ENCODE measurements at places on chromosomes 12 and 14.
A peak's percentile ranks its signal among the peaks of the same experiment; 100 is the strongest.

DNA sequence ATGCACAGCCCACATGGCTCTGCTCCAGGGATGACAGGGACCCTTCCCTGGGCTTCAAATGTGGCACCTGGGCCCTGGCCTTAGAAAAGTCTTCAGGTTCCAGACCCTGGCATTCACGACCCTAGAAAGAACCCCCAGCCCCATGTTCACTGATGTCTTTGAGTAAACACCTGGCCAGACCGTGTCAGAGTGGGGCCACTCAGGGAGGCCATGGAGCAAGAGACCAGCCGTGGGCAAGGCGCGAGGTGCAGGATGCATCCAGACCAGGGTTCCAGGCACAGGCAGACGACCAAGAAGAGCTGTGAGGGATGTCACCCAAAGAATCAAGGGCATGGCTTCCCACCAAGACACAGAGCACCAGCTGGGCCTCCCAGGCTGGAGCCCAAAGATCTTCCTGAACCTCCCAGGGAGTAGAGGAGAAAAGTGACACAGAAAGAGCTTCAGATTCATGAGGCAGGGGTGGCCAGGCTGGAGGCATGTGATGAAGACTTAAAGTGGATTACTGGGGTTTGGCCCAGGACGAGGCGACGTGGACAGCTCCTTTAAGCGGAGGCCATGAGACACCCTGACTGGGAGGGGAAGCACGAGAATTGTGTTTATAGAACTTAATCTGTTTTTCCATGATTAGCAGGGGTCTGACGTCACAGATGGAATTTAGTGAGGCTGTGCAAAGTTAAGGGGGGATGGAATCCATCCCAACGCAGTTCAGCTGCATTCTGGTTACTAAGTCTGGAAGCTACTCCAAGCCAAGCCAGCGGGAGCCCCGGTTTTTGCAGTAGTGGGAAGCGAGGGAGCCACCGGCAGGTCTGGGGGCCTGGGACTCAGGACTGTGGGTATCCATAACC lies 61.6 kb downstream of the ARL6IP4 start:
- no peak for DNase-seq

- DNase-seq = no peak
These were observed 105.1 kb downstream of the C12orf50 start for GRCh38 chr12:87924149-87924548.

DNA sequence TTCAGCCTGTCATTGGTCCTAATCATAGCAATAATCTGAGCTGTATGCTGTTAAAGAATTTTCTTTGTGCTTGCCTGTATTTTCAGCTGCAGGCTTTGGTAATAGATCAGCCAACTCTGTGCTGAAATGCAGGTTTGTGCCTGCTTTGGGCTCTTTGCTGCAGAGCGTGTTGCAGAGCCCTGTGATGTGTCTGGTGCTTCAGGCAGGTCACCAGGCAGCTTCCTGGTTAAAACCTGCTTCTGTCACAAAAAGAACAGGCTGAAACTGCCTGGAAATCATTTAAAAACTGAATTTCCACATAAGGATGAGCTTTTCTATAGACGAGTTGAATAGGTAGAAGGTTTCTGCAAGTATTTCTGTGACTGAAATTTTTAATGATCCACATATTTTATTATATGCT lies 3.1 kb downstream of the DIP2B start:
- no peak for DNase-seq

- no peak for DNase-seq
These were observed 222.8 kb upstream of the NUDT4 start for GRCh38 chr12:93154753-93155480.

DNA sequence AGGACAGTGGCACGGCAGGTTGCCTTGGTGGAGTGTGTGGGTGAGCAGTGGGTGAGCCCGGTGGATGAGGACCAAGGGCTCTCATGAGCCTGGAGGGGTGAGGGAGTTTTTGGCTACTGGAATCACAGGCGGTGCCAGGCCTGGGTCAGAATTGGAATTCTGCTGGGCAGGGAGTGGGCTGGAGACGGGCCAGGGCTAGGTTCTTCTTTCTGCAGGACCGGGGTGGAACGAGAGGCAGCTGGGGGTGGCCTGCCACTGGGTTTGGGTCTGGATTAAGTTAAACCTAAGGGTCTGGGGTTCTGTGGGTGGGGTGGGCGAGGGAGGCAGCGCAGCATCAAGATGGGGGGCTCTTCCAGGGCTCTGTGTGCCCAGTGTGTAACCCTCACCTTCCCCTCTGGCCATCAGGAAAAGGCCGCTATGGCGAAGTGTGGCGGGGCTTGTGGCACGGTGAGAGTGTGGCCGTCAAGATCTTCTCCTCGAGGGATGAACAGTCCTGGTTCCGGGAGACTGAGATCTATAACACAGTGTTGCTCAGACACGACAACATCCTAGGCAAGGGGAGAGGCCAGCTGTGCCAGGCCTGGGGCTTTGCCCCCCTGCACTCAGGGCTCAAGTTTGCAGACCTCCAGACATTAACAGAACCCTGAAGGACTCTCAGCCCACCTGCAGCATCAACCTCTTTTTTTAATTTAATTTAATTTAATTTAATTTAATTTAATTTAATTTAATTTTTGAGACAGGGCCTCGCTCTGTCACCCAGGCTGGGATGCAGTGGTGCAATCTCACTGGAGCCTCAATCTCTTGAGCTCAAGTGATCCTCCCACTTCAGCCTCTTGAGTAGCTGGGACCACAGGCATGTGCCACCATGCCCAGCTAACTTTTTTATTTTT lies 7.0 kb downstream of the ACVRL1 start:
- no peak for DNase-seq

- no peak for DNase-seq
These were observed 1.6 kb downstream of the LTB4R start for GRCh38 chr14:24312736-24313507.

GRCh38 chr12:10067264-10067663 lies 31.5 kb downstream of the CLEC1A start:
- DNase-seq = no peak

GRCh38 chr14:72643317-72643801 lies 250.5 kb downstream of the DPF3 start:
- no peak for DNase-seq

GRCh38 chr12:110677982-110678381 lies 10.9 kb downstream of the HVCN1 start:
- DNase-seq = no peak

DNA sequence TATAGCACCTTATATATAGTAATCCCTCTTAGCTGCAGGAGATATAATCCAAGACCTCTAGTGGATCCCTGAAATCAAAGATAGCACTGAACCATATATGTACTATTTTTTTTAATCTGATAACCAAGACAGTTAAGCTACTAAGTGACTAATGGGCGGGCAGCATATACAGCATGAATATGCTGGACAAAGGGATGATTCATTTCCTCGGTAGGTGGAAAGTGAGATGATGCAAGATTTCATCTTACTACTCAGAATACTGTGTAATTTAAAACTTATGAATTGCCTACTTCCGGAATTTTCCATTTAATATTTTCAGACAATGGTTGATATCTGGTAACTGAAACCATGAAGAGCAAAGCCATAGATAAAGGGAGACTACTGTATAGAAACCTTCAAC lies 36.2 kb downstream of the PRMT8 start:
- DNase-seq = no peak

- no peak for DNase-seq
These were observed 391.3 kb upstream of the FOXG1 start for GRCh38 chr14:28375295-28375694.

- DNase-seq = no peak
These were observed 104.2 kb downstream of the ADCK1 start for GRCh38 chr14:77903937-77904617.

GRCh38 chr14:90426031-90426540 lies 29.3 kb downstream of the CALM1 start:
- no peak for DNase-seq

- DNase-seq = no peak
These were observed 20.7 kb upstream of the PRMT8 start for GRCh38 chr12:3470296-3470695.

DNA sequence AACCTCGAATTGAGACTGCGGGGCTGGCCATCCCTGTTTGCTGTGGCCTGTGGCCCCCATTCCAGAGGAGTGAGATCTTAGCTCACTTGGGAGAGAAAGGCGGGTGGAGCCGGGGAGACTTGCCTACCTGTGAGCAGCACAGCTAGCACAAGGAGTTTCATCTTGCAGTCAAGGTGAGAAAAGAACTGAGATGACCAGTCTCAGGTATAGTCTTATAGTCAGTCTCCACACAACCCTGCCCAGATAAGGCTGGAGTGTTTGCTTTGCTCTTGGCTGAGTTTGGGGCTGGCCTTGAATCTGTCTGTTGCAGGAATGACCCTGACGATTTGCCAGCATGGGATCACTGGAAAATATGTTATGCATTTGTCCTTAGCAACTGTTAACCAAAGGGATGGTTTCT lies at the start of gene PLA2G1B:
TSS of gene PLA2G1B (minus strand) at position 187 of the 400 bp plus-strand sequence. CDS start at position 161, 26 bp downstream.
- DNase-seq = no peak

GRCh38 chr14:26765301-26765700 lies 167.5 kb upstream of the NOVA1 start:
- DNase-seq = no peak

DNA sequence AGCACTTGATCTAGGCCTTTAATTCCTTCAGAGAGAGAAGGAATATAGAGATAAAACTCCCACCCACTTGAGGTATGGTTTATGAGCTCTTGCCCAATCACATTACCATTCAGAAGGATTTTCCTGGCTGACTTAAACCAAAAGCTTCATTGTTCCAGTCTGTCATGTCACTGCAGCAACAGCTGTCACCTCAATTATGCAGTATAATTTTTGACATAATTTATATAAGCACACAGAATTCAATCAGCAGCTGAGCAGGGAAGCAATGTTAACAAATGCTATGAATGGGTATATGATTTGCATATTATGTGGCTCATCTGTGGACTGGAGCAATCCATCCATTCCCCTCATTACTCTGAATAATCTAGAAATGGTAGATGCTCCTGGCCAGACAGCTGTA lies 40.3 kb downstream of the CBX5 start:
- DNase-seq = no peak

- DNase-seq = no peak
These were observed 11.2 kb upstream of the PXN start for GRCh38 chr12:120276734-120277133.

GRCh38 chr14:101972126-101972866 lies 7.9 kb downstream of the DYNC1H1 start:
- no peak for DNase-seq

DNA sequence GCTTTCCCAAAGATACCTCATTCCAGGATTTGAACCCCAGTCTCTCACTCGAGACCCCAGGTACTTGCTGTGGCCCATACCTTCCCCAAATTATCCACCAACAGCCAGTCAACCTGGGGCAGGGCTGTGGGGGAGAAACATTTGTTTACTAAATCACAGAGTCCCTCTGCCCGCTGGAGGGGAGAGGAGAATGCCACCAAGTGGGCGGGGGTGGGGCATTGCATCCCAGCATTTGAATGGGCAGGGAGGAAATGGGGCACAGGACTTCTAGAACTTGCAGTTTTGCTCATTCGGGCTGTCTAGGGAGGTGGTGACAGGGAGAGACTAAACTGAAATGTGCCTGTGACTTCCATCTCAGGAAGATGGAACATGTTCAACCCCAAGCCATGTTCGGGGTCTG lies 10.9 kb upstream of the SERPINA9 start:
- no peak for DNase-seq

DNA sequence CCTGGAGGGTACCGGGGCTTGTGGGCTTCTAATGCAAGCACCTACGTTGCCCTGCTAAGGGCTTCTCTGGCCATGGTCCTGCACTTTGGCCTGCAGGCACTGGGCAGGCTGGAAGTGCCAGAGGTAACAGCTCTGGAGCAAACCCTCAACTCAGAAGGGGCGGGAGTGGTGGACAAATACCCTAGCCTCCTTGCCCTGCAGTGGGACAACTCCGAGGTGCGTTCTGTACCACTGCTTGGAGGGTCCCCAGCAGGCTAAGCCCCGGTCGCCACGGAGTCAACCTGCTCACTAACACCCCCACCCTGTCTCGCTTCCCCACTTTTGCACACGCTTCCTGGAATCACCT lies 20.4 kb upstream of the BEGAIN start:
- DNase-seq = no peak

DNA sequence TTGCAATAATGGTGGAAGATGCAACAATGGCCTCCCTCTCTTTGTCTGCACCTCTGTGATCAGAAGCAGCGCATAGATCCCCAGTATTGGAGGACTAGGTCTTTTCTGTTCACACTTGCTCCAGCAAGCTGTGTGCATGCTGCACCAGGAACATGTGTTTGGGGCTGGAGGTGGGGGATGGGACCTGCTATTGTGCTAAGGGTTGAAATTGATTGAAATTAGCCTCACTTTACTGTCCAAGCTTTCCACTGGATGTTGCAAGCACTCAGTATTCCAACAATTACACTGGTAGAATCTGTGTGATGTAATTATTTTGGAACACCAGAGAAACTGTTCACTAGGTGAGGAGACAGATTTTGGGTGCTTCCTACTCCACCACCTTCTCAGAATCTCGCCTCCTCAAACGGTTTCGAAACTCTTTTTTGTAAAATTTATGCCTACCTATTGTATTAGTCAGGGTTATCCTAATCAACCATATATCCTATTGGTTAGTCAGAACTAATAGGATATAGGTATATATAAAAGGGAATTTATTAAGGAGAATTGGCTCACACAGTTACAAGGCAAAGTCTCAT lies 35.6 kb downstream of the IFT81 start:
- no peak for DNase-seq

DNA sequence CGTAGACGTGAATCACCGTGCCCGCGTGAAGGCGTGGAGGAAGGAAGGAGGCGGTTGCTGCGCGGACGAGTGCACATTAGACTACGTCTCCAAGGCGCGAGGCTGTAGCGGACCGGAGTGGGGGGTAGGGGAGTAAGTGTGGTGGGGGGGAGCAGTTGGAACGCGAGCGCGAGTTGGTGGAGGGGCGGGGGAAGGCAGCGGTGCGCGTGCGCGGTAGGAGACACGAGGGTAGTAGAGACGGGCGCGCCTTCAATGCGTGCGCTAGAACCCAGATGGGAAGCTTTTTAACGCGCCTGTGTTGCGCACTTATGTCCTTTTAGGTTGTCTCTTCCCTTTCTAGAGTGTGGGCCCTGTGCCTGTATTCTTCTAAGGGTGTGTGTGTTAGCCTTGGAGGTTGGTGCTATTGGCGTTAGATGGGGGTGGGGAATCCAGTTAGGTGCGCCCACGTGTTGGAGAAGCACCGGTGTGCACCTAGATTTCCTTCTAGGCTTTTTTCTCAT lies 604 bp downstream of the EIF4B start:
- DNase-seq = peak; percentile 68

DNA sequence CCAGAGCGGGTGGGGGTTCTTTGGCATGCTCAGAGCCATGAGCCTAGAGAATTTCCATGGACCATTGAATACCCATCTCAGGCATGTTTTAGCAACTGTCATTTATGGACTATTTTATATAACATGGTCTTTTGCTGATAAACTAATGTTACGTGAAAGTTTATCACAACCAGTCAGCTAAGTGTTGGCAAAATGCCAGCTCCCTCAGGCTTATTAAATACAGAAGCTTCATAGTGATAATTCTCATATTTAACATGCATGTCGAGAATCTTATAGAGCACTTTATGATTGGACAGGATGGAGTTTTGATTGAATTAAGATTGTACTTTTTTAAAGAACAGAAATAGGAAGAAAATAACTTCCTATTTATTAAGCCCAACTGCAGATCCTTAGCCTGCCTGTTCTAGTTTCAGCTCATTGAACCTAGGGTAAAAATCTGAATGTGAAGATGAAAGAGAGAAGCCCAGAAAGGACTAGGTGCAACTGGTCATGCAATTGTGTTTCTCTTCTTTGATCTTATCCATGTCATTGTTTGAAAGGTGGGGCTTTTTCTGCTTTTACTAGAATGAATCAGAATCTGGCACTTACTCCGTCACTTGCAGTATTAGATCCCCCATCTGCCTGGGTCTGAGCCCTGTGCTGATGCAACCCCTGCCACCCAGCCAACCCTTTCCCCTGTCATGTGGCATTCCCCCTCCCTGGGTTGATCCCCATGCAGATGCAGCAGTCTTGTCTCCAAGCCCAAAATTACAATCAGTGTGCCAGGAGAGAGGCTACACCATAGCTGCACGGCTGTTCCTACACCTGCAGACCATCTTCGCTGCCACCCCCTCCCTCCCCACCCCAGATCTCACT lies 134.6 kb upstream of the EVL start:
- DNase-seq = no peak
